ENCODE measurements at places on chromosomes 1 and 21. TPM values are rescaled to one million over a fixed set of nuclear protein-coding genes. Genes with fewer than 3 reads are reported as not detected.
A peak's percentile ranks its signal among the peaks of the same experiment; 100 is the strongest.

Gene HENMT1
- 5.6 TPM for total RNA-seq

GRCh38 chr1:55337801-55338447 lies 122.8 kb upstream of the USP24 start:
- DNase-seq: no peak

DNA sequence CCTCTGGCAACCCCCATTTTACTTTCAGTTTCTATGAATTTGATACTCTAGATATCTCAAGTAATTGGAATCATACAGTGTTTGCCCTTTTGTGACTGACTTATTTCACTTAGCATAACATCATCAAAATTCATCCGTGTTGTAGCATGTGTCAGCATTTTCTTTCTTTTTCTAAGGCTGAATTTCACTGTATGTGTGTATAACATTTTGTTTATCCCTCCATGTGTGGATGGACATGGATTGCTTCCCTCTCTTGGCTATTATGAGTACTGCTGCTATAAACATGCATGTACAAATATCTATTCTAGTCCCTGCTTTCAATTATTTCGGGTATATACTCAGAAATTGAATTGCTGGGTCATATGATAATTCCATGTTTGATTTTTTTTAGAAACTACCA lies 97.3 kb downstream of the MAP3K21 start:
- no peak for DNase-seq

- DNase-seq: no peak
These were observed 335.8 kb downstream of the CAMTA1 start for GRCh38 chr1:7120863-7121621.

DNA sequence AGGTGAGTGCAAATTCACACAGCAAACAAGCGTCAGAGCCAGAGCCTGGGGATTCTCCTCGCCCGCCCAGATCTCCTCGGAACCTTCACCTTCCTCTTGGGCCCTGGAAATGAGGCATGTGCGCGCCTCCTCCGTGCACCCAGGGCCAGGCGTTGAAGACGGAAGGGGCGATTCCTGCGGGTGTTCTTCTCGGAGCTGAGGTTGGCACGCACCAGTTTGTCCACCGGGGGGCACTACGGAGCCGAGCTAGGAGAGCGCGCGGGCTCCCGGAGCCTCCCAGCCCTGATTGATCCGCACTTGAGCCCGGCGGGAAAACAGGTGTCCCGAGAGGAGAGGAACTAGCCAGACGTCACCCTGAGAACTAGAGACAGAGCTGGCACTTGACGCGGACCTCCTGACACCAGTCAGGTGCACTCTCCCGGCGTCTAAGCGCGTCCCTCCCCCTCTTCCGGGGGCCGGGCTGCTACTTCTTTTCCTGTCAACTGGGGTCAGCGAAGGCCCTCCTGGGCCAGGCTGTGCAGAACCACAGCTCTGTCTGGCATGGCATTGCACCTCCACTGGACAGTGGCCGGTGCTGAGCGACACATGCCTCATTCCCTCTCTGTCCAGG lies 18.3 kb upstream of the SERINC2 start:
- peak; percentile 94 for DNase-seq

Measured in upper lobe of right lung (tissue), 1 donor.